ENCODE measurements at places on chromosomes 7 and 10.

- DNase-seq, result no peak
These were observed 122.4 kb downstream of the ZNF248 start for GRCh38 chr10:37734971-37735370.

DNA sequence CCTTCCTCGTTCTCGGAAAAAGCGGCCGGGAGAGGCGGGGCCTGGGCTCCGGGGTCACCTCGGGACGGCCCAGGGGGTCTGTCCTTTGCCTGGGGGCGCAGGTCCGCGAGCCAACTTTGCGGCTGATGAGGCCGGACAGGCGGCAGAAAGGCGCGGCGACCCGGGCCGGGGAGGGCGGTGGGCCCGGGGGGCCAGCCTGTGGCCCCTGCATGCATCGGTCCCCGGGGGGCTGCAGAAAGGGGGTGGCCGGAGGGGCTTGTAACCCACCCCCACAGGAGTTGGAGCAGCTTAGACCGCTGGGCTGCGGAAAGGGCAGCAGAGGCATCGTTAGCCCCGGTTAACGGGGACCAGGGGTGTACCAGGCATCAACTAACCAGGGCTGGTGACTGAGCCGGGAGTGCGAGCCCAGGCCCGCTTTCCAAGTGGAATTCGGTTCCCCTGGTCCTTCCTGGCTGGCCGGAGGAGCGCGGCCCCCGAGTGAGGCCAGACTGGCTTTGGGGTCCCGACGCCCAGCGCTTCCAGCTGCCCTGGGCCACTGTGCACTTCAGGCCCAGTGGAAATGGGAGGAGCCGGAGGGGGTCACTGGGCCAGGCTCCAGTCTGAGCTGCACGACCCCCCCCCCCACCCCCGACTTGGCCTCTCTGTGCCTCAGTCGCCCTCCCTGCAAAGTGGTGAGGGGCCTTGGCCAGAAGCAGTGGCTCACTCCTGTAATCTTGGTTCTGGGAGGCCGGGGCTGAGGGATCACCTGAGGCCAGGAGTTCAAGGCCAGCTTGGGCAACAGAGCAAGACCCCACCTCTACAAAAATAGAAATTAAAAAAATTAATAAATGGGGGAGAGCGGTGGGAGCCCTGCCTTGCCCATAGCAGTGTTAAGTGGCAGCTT, 919 bp downstream of the SLC29A4 start:
- DNase-seq, result no peak

GRCh38 chr7:82950436-82950835, 212.2 kb downstream of the PCLO start:
- DNase-seq, result no peak

DNA sequence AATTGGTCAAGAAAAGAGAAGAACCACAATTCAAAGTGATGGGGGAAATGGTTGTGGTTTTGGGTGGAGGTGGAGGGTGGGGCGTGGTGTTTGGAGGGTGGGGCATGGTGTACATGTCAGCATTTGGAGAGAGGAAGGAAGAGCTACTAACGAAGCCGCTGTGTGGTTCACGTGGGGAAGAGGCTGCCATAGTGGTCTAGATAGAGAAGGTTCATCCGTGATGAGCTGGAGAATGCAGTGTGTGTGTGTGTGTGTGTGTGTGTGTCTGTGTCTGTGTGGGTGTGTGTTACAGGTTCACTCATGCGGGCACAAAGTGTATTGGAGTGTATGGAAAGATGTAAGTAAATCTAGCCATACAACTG, 6.1 kb upstream of the VCL start:
- DNase-seq, result no peak

DNA sequence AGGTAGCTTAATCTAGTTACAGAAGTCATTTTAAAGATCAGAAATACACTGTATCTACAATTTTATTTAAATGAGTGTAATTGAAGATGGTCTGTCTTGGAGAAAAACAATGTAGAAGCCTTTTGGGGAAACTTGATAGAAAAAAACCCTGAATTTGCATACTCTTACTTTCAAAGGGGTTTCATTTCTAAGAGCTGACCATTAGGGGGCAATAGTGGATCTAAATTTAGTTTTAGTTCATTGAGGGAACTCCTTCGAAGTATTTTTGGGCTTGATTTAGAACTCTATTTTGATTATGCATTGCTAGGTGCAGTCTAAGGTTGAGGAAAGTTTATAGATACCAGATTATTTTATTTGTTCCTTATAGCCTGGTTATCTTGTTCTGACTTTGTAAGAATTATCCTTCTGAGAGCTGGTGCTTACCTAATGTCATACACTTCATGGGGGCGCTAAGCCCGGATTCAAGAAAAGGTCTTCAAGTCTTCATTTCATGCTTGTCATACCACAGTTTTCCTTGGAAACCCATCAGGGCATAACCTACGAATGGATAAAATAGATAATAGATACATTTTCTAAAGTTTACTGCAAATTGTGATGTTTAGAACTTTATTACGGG, 69.1 kb upstream of the MXI1 start:
- no peak for DNase-seq

DNA sequence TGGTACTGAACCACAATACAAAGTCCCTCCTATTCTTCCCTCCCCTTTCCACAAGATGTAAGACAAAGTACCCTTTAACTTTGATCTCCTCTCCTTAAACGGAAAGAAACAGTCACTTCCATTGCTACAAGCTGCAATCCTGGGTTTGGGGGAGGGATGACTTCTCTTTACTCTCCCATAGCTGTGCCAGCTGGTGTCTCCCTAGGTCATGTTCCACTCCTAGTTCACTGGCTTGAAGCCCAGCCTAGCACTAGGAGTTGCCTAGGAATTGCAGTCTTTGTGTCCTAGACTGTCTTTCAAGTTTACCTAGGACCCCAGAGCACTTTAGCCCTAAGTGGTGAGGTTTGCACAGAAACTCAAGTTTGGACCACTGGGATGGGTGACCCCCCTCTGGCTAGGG, 311.1 kb downstream of the HPSE2 start:
- DNase-seq, result no peak

DNA sequence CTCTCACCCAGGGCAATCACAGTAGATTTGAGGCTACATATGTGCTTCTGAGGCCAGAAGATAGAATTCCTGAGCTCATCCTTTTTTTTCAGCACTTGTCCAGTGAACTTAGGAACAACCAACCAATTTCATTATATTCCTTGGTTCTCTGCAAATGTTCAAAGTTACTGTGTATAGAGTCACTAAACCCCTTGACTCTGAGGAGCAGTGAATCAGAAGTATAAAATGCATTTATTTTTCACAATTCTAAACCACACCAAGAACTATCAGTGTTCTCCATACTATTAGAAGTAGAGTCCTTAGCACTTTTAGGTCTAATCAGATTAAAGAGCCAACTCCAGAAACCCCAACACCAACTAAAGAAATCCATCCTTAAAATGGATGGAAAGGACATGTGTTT, 19.6 kb upstream of the PAPSS2 start:
- DNase-seq, result no peak

- DNase-seq, result no peak
These were observed 30.3 kb downstream of the GBX1 start for GRCh38 chr7:151137076-151137675.

DNA sequence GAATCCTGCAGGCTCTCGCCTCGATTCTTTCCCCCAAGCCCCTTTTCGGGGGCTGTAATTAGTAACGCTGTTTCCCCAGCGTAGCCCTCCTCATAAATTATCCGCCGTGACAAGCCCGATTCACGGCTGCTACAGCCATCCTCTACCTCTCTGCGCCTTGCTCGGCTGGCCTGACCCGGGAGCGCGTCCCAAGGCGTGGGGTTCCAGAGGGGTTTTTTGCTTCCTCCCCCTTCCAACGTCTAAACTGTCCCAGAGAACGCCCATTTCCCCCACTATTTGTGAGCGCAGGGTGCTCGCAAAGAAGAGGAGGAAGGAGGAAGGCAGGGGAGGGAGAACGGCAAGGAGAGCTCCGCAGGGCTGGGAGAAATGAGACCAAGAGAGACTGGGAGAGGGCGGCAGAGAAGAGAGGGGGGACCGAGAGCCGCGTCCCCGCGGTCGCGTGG, 880 bp downstream of the HOXA5 start:
- DNase-seq, result no peak

DNA sequence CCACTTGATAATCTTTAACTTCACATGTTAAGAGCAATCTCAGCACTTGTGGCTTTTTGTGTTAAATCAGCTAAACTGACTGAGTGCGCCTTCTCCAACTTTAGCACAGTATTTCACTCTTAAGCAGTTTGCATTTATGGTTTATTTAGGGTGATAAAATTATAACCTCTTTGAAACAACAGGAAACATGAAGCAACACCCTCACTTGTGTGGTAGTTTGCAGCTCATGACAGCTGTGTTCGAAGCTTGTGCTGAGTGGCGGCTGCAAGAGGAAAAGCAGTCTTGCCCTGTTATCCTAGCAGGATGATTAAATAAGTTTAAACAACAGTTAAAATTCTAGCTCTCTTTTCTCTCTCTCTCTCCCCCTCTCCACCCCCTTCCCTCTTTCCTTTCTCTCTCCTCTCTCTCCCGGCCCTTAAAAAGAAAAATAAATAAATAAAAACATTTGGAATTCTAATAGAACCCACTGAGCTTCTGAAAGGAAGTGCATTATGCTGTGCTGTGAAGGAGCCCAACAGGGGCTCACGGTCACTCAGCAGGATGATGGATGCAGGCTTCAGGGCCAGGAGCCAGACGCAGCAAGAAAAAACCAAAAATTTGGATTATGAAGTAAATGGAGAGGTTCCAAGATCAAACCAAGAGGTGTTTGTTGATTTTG, 25.2 kb downstream of the OGDH start:
- DNase-seq, result no peak

- no peak for DNase-seq
These were observed 108.9 kb downstream of the ITGB8 start for GRCh38 chr7:20439416-20440185.

GRCh38 chr7:34756691-34757090, 98.7 kb downstream of the NPSR1 start:
- DNase-seq, result no peak

DNA sequence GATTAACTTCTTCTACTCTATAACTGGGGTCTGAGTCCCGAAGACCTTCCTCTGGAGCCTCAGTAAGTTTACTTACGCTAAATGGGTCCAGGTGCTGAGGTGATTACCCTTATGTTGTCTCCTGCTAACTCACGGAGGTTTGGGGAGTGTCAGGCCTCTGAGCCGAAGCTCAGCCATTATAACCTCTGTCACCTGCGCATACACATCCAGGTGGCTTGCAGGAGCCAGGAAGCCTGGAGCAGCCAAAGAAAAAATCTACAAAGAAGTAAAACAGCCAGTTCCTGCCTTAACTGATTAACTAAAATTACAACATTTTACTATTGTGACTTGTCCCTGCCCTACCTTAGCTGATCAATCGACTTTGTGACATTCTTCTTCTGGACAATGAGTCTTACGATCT, 350.7 kb downstream of the GLRX3 start:
- no peak for DNase-seq

GRCh38 chr7:90743626-90744025, 147.5 kb downstream of the CDK14 start:
- DNase-seq, result no peak

DNA sequence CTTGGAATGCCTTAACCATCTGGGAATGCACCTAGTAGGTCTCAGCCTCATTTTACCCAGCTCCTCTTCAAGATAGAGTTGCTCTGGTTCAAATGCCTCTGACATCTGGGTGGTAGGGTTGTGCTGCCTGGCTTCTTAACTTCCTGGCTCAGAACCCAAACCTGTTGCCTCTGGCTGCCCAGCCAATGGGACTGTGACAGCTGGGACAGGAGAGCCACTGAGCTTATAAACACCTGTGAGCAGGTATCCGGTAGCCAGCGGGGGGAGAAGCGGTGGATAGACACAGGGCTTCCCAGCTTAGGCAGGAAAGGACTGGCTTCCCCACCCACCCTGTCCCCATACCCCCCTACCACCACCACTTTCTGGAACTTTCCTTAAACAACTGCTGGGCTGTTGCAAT, 115.8 kb upstream of the CARD11 start:
- DNase-seq, result no peak

GRCh38 chr10:11057994-11058393, 40.3 kb downstream of the CELF2 start:
- no peak for DNase-seq

DNA sequence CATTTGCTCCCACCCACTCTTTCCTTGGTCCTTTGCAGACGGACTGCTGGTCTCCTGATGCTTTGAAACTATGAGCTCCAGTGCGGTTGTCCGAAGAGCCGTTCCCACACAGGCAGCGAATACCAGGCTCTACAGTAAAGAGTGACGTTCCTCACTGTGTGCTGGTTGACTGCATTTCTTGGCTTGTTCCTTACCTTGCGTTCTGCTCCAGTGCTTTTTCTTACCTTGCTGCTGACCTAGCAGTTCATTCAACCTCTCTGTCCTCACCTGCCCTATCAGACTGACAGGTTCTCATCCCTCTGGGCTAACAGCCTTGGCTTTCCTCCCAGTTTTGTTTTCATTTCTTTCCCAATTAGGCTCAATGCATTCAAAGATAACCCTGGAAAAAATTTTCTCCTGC, 214.8 kb downstream of the TMEM178B start:
- DNase-seq, result no peak

DNA sequence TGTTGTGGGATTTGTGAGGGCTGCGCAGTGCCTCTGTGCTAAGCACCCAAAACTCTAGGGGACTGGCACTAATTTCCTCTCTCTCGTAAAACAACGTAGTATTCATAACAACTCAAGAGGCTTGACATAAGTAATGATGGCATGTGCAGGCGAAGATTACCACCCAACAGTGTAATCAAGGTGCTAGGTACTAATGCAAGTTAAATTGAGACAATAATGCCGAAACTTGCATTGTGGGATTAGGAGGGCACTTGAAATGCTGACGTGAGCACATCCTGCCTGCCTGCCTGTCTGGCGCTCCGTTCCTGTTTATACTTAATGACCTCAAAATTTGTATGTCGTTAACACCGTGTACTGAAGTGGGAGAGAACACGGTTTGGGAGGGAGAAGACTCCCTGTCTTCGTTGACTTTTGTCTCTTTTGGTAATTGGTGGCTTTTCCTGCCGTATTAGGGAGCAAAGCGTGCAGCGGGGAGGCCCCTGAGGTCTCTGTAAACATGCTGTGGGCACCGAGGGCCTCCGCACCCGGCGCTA, 139.0 kb downstream of the MGMT start:
- DNase-seq, result no peak

- no peak for DNase-seq
These were observed 951.1 kb downstream of the NRG3 start for GRCh38 chr10:82826132-82826531.

DNA sequence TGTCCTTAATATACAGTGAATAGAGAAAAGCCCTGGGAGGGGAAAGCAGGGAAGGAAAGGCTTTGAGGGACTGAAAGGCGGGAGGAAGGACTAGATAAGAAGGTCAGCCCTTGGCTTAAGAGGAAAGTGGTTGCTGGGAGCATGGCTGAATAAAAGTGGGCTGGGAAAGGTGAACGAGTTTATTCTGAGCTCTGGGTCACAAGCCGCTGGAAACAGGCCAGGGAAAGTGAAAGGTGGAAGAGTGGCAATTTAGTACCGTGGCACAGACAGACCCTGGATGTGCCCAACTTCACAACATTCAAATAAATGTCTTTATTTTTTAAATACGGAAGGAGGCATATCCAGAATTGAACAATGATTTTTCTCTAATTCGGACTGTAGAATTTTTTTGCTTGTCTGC, 39.7 kb downstream of the TAC1 start:
- DNase-seq, result no peak

DNA sequence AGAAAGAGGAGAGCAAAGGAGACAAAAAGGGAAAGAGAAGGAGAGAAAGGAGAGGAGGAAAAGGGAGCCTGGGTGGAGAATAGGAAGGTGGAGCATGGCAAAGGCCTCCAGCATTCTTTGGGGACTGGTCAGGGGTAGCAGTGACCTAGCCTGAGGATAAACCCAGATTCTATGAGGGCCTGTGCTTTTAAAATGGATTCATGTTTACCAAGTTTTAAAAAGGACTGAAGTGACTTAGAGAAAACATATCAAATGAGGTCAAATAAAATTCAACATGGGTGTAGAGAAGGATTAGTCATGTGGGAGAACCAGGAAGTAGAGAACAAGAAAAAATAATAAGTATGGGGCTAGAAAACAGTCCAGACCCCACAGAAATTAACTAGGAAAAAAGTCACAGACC, 20.7 kb downstream of the CREB3L2 start:
- DNase-seq, result no peak

All from cortex of kidney (tissue), 1 donor.